Activated naive CD8-positive, alpha-beta T cell treated with anti-CD3 and anti-CD28 coated beads, Interleukin-2, amount 10 ng/mL, durations not matched to agents 7 days and 5 days (primary cell): ENCODE measurements at places on chromosomes 7 and 10. TPM values are rescaled to one million over a fixed set of nuclear protein-coding genes. Genes with fewer than 3 reads are reported as not detected.

WDR86 gene
- total RNA-seq = 4.0 TPM

NXPH1 gene
- not detected for total RNA-seq

APBB1IP gene
- 88.7 TPM for total RNA-seq

DNA sequence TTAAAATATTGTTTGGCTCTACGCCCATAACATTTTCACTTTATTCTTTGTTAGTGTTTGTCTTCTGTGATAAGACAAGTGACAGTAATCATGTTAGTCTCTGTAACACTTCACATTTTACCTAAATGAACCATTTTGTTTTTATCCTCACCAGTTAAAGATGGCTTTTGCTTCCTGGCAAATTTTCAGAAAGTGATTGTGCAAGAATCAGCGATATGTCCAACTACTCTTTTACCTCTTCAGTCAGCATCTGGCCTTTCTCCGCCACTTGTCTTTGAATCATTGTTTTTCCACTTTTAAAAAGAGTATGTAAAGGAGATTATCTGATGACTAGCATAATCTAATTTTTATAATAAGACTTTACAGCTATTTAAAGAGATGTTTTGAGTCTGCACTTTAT, 3.5 kb downstream of the DGKB start:
- no peak for DNase-seq

DNA sequence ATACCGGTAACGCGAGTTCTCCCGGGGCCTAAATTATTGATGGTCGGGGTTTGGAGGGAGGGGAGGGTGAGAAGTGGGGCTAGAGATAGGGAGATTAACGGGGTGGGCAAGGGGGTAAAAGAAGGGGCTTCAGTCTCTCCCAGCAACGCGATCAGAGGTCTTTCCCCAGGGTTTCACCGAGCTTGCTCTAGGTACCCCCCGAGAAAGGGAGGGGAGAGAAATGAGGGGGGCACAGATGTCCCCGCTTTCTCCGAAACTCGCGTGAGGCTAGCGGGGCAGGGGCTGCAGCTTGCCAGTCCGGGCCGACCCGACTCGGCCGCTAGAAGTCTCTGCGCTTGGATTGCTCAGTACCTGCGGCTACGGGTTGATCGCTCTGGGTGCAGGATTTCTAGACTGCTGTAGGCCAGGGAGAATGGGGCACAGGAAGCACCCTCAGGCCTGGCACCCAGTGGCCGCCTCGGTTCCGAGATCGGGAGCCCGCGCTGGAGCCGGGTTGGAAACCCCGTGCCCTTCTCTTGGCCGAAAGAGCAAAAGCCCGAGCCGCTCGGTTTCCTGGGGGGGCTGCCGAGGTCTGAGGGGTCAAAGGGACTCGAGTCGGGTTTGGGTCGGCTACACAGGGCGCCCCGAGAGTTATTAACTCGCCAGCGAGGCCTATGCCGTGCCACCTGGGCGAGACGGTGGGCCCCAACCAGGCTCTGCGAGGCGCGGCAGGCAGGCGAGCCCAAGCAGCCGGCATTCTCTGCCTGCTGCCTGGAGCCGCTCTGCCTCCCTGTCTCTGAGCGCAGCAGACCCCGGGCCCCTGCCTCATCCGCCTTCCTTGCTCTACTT, 3.1 kb downstream of the PAX2 start:
- no peak for DNase-seq

DNA sequence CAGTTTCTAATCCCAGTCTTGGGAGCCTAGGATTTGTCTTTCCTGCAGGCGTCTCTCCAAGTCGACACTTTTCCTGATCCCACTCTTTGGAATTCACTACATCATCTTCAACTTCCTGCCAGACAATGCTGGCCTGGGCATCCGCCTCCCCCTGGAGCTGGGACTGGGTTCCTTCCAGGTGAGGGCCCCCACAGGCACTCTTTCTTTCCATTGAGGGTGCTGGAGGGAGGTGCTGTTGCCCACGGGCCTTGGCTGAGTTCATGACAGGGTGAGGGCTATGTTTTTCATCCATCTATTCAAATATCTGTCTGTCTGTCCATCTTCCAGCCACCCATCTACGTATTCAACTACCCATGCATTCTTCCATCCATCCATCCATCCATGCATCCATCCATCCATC, 12.6 kb downstream of the GHRHR start:
- DNase-seq = no peak

DNA sequence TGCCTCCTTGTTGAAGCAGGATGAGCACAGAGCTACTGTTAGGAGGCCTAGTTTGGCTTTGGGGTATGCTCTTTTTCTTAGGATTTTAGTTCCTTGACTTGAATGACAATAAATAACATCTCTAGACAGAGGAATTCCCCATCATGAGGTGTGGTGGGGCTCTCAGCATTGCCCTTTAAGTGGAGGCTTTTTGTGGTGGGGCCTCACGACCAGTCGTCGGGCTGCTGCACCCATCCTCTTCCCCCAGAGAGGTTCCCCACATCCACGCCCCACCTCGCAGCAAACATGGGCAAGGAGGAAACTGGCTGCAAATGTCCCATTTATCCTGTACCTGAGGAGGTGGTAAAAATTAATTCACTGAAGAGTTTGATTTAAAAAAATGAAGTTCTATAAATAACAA, 36.1 kb upstream of the TARP start:
- no peak for DNase-seq
